Hepatic stellate cell (primary cell): ENCODE measurements at places on chromosomes 3 and 15.

GRCh38 chr15:99734575-99734974 lies 1.3 kb upstream of the LYSMD4 start:
- no peak for DNase-seq

GRCh38 chr15:68654786-68655560 lies 76.2 kb downstream of the CORO2B start:
- no peak for DNase-seq

DNA sequence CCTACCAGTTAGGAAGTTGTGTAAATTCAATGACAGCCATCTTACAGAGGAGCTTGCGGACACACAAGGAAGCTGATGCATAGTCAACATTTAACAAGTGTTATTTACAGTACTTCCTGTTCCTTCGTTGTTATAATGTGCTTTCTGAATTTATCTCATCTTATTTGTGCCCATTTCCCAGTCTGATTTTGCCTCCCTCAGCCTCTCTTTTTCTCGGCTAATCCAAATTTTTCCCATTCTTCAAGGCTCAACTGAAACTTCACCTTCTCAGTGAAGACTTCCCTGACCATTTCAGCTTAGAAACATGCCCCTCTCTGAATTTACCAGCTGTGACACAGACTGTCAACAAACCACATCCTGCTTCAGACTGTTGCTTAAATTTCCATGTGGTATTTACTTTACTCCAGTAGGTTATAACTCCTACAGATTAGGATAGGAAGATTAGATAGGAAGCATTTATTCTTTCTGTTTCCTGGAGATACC lies 55.7 kb upstream of the CP start:
- DNase-seq, result peak; percentile 77

GRCh38 chr3:13322324-13322723 lies 97.8 kb downstream of the NUP210 start:
- no peak for DNase-seq

DNA sequence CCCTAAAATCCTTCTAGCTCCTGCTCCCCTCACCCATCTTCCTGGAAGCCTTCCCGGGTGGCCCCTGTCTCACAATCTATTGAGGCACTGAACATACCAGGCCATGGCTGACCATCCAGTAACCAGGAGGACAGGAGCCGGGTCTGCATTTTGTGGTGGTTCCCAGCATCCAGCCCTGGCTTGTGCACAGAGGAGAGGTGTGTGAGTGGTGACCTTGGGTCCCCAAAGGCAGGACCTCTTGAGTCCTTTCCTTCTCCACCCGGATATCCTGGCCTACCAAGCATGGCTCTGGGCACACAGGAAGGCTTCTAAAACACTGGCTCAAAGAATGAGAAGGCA lies 7.8 kb downstream of the CSK start:
- DNase-seq, result no peak

- DNase-seq, result no peak
Measured at GRCh38 chr15:83323296-83323711, 38.8 kb upstream of the BNC1 start.

- DNase-seq, result peak; percentile 54
Measured at GRCh38 chr15:95840004-95840403, 490.5 kb upstream of the NR2F2 start.

- no peak for DNase-seq
Measured at GRCh38 chr3:87025661-87026645, 35.0 kb upstream of the VGLL3 start.

GRCh38 chr3:136932978-136933772 lies 24.6 kb upstream of the IL20RB start:
- no peak for DNase-seq

DNA sequence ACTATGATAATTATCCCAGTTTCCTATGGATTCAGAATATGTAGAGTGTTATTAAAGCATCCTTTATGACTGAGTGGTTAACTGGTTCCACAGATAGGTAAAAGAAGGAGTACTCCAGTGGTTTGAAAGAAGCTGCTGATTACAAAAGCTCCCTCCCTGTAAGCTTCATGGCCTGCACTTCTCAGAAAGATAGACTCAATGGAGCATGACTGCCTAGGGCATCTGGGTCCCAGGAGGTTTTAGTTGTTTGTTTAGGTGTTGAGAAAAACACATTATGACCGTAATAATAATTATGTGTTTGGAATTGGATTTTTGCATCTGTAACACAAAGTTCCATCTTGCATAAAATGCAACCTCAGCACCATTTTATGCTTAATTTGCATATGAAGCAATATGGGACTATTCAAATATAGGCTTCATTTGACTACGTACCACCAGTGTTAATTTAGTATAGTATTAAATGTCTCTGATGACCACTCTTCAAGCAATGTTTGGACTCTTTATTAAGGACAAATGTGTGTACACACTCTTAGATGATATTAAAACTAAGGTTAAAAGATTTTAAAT lies 121.1 kb downstream of the ROBO2 start:
- no peak for DNase-seq

DNA sequence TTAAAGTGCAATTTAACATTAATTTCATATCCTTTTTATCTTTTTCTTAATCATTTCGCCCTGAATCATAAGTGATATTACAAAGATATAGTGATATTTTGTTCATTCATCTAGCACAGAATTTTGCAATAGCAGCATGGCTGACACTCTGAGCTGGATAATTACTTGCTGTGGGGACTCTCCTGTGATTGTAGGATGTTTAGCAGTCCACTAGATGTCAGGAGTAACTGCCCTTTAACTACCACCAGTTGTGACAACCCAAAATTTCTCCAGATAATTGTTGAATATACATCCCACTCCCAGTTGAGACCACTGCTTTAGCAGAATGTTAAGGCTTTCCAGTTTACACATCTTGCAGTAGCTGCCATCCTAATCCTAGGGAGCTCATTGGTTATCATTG lies 196.8 kb upstream of the MBNL1 start:
- DNase-seq, result peak; percentile 36

GRCh38 chr15:90553248-90553745 lies 23.6 kb downstream of the CRTC3 start:
- DNase-seq, result peak; percentile 47

GRCh38 chr3:112638327-112639020 lies 2.5 kb downstream of the CCDC80 start:
- no peak for DNase-seq
